ENCODE measurements at places on chromosomes 1 and 21.

- DNase-seq: no peak
Observed at GRCh38 chr1:185360714-185361113, 43.7 kb upstream of the IVNS1ABP start.

DNA sequence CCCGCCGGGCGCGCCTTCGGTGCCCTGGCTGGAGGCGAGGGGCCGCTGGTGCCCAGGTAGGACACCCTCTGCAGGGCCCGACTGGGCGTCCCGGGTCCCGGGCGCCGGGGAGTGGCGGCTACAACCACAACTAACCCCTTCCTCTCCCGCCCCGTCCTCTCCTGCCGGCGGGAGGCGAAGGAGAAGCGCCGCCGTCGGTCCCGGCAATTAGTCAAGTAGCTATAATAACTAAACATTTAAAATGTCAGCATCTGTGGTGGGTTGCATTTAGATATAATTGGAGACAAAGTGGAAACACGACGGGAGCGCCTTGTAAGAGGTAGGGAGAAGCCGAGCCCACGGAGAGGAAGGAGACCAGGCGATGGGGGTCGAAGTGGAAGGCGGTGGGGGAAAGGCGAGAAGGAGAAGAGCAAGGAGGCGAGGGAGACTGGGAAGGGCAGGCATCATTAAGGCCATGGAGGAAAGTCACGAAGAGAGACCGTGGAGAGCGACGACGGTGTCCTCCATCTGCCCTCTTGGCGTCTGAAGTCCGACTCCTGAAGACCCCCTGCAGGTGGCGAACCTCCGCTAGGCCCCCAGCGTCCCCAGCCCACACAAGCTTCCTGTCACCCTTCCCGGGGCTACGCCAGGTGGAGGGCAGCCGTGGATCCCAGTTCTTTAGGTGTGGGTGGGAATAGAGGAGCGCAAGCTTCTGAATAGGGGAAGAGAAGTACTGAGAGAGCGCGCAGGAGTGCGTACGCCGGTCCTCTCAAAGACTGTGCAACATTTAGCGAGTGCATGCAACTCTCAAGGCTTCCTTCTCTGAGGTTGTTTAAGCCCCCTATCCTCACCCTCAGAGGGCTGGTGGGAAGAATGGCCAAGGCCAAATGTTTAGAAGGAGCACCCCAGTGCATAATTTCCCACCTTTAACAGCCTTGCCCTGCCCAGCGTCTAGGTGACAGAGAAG lies 1.6 kb downstream of the CNIH3 start:
- no peak for DNase-seq

GRCh38 chr1:161223805-161224694 lies 622 bp upstream of the APOA2 start:
- DNase-seq: no peak

- no peak for DNase-seq
Observed at GRCh38 chr21:14740116-14740515, 194.0 kb upstream of the SAMSN1 start.

DNA sequence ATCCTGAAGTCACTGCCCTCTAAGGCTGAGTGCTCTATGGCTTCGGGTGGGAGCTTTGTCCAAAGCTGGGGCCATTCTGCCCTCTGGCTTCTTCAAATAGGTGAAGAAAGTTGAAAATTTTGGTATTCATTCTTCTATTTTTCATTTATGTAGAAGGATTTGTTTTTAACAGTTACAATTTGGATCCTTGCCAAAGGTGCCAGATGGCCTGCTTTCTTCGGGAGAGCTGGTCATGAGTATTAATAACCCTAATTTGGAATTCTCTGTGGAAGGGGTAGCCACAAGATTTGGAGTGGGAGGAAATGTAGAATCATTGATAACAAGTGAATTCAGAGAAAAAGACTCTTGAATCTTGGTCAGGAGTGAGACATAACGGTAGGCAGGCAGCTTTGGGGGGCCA lies 370.4 kb upstream of the ST6GALNAC5 start:
- DNase-seq: no peak
